ENCODE measurements at places on chromosomes 3 and 15.

GRCh38 chr3:56361731-56362130 is 106.5 kb downstream of the ERC2 start:
- DNase-seq: no peak

DNA sequence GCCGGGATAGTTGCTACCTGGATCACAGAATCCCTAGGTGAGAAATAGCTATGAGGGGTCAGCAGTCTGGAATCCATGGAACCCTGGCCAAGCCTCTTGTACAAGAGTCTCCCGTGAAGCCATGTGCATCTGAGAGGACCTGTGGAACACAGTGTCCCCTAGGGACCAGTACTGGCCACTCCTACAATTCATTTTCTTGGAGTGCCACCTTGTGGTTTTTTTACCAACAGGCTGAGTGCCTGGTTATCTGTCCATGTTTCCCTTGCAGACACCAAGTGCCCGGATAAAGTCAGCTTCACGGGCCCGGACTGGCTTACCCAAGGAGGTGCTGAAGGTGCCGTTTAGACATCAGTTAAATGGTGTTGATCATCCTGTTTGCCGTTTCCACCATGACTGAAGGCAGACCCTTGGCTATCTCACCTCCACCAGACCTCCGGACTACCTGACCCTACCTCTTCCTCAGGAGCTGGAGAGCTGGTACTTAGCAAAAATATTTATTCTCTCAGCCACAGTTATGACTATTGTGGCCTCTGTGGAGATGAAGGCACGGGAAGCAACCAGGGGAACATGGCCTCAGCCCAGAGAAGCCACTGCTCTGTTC is 93.9 kb downstream of the RBPMS2 start:
- DNase-seq: peak; percentile 22

GRCh38 chr3:197525706-197526105 is 30.1 kb downstream of the BDH1 start:
- no peak for DNase-seq

DNA sequence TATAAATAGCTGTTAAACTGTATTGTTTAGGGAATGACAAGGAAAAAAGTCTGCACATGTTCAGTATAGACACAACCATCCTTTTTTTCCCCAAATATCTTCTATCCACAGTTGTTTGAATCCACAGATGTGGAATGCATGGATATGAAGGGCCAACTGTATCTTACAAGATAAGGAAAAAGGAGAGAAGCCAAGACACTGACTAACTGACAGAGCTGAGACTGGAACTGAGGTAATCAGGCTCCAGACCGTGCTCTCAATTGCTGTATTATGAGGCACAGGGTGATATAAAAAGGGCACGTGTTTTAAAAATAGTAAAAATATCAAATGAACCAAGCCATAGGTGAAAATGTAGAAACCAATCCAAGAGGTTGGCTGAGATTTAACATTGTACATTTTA is 49.0 kb downstream of the DHX36 start:
- no peak for DNase-seq

DNA sequence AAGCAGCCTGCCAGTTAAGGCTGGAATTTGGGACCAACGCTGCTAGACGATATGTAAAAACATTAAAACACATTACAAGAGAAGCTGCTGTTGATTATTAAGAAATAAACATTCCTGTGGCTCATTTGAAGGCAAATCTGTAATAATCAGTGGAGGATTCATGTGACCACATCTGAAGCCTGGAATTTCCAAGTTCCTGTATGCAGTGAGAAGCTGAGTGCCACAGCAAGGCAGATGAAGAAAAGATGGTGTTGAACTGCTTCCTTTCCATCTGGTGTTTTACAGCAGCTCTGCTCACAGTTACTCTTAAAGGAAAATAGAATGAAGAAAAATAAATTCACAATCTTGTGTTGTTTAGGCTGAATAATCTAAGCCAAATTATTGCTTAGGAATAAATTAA is 139.3 kb upstream of the ROBO2 start:
- DNase-seq: no peak

GRCh38 chr15:81053621-81054020 is 52.9 kb downstream of the TLNRD1 start:
- DNase-seq: no peak

- DNase-seq: no peak
These were observed 47.9 kb upstream of the TRAK1 start for GRCh38 chr3:42043099-42043813.

GRCh38 chr15:84823282-84823878 is 6.2 kb downstream of the ALPK3 start:
- no peak for DNase-seq

GRCh38 chr3:156535162-156535627 is 19.7 kb downstream of the SSR3 start:
- peak; percentile 58 for DNase-seq

DNA sequence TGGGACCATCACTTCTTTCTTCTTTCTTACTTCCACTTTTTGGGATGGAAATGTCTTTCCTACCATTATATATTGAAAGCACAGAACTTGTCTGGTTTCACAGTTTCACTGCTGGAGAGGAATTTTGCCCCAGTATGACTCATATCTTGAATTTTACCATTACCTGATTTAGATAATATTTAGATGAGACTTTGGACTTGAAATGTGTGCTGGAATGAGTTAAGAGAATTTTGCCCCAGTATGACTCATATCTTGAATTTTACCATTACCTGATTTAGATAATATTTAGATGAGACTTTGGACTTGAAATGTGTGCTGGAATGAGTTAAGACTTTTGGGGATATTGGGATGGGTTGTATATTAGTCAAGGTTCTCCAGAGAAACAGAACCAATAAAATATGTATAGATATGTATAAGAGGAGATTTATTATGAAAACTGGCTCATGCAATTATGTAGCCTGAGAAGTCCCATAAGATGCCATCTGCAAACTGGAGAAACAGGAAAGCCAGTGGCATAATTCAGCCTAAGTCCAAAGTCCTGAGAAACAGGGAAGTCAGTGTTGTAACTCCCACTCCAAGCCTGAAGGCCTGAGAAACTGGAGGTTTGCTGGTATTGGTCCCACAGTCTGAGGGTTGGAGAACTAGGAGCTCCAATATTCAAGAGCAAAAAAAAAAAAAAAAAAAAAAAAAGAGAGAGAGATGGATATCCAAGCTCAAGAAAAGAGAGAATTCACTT is 1029.2 kb downstream of the EPHA3 start:
- no peak for DNase-seq

GRCh38 chr3:59878038-59878427 is 828.2 kb upstream of the CFAP20DC start:
- no peak for DNase-seq

GRCh38 chr3:187014417-187014864 is 84.1 kb downstream of the ST6GAL1 start:
- no peak for DNase-seq

GRCh38 chr3:127888156-127888555 is 26.9 kb upstream of the KBTBD12 start:
- DNase-seq: no peak

GRCh38 chr3:195834675-195835583 is 23.2 kb upstream of the MUC4 start:
- DNase-seq: no peak

DNA sequence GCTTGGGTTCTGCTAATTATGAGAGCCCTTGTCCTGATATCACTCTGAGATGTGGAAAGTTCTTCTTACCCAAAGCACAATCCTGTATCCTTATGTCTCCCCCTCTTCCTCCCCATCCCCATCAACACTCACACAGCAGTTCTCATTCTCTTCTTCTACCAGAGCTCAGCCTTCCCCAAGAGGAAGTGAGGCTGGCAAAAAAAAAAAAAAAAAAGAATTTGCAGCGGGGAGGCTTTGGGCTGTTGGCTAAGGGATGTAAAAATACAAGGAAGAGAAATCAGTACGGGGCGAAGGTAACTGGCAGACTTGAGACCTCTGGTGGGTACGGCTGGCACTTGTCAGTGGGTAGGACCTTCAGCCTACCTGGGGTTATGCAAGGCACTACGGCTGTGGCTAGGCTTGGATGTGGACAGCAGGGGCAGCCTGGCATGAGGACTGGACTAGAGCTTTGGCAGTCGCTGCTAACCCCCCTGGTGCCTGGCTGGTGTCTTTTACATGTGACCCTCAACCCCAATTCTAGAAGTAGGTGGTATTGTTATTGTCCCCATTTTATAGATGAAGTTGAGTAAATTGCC is 5.4 kb downstream of the VIPR1 start:
- no peak for DNase-seq

DNA sequence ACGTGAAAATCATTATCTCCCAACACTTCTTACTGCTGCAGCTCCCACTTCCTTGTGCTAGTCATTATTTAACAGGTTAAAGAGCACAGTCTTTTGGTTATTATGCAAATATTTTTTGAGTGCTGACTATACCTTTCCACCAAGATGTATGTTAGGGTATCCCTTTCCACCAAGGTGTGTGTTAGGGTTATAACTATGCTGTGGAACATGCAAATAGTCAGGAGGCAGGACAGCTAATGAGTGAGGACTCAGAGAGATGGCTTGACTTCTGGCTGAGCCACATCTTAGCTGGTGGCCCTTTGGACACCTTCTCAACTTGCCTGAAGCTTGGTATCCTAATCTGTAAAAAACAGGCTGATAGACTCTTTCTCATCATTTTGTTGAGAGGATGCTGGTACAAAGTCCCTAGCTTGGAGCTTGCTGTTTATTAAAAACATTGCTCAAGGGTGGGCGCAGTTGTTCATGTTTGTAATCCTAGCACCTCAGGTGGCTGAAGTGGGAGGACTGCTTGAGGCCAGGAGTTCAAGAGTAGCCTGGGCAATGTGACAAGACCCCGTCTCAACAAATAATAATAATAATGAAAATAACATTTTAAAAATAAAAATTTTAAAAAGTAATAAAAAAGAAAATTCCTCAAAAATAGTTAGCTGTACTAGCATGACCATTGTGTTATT is 160.5 kb upstream of the ADAMTS9 start:
- DNase-seq: no peak

DNA sequence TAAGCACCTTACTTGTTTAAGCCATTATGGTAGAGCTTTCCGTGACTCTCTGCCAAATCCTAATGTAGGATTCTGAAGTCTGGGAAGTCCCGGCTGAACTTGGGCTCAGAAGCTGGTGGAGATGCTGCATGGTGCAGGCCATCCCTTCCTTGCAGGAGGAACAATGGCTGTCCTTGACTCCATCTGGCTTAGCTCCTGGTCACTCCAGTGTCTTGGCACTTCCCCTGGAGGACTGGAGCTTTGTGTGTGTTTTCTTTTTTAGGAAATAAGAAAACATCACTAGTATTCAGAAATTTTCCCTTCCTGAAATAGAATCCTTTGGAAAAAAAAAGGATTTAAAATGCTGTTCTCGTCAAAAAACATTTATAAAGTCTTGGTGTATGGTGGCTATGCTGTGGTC is 209.3 kb upstream of the ROPN1 start:
- DNase-seq: no peak

DNA sequence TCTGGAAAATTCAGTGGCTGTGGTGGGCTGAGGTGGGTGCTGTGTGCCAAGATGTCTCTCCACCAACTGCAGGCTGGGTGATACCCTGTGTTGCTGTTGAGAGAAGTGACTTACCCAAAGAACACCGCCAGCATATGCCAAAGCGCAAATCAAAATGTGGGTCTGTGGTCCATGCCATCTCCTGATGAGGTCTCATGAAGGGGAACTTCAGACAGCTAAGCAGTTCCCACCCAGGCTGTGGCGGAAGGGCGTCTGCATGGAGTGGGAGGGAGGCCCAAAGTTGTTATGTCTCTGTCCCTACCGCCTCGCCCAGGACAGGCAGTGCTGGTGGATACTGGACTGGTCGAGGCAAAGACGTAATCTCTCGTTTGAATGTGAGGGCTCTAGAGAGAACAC is 70.9 kb upstream of the PLXNA1 start:
- DNase-seq: no peak

Data from activated CD4-positive, alpha-beta T cell treated with anti-CD3 and anti-CD28 coated beads, Interleukin-2, amount 50 U/mL, for 16 hours (primary cell).